ENCODE measurements at places on chromosomes 4 and X. TPM values are rescaled to one million over a fixed set of nuclear protein-coding genes. Genes with fewer than 3 reads are reported as not detected.

- DNase-seq, result no peak
- no peaks in the 10 kb centered on the region for H3K36me3 ChIP-seq
- no peaks in the 10 kb centered on the region for H3K27me3 ChIP-seq
- no peaks in the 10 kb centered on the region for H3K4me1 ChIP-seq
- H3K27ac ChIP-seq, result no peak overlapping the region
Observed at GRCh38 chr4:47553329-47554125, 68.5 kb downstream of the ATP10D start.

- H3K27ac ChIP-seq, result no peak overlapping the region
- H3K27me3 ChIP-seq, result peaks cover 2% of the 10 kb centered on the region
- no peaks in the 10 kb centered on the region for H3K4me1 ChIP-seq
- no peaks in the 10 kb centered on the region for H3K36me3 ChIP-seq
- no peak overlapping the region for H3K4me3 ChIP-seq
- DNase-seq, result no peak
Observed at GRCh38 chrX:133611676-133612075, 196.4 kb upstream of the GPC4 start.

GRCh38 chr4:128006592-128006991 is 41.4 kb downstream of the ABHD18 start:
- H3K4me1 ChIP-seq, result peaks cover under 1% of the 10 kb centered on the region
- no peak overlapping the region for H3K4me3 ChIP-seq
- no peak for DNase-seq
- H3K27ac ChIP-seq, result no peak overlapping the region

- H3K27ac ChIP-seq, result no peak overlapping the region
- no peak for DNase-seq
- no peaks in the 10 kb centered on the region for H3K36me3 ChIP-seq
- no peak overlapping the region for H3K4me3 ChIP-seq
- no peaks in the 10 kb centered on the region for H3K27me3 ChIP-seq
Observed at GRCh38 chr4:66465111-66465510, 794.8 kb upstream of the EPHA5 start.

- DNase-seq, result no peak
- no peak overlapping the region for H3K4me3 ChIP-seq
- no peak overlapping the region for H3K27ac ChIP-seq
- no peaks in the 10 kb centered on the region for H3K36me3 ChIP-seq
- no peaks in the 10 kb centered on the region for H3K27me3 ChIP-seq
Observed at GRCh38 chr4:100288161-100288560, 97.9 kb upstream of the DDIT4L start.

- H3K27me3 ChIP-seq, result no peaks in the 10 kb centered on the region
- H3K4me3 ChIP-seq, result no peak overlapping the region
- DNase-seq, result no peak
- peaks cover 14% of the 10 kb centered on the region for H3K4me1 ChIP-seq
- no peaks in the 10 kb centered on the region for H3K36me3 ChIP-seq
Observed at GRCh38 chrX:39242187-39242586, 440.9 kb downstream of the MID1IP1 start.

- no peaks in the 10 kb centered on the region for H3K27me3 ChIP-seq
- no peaks in the 10 kb centered on the region for H3K36me3 ChIP-seq
Observed at GRCh38 chrX:23890933-23891332, 16.8 kb downstream of the APOO start.

- no peaks in the 10 kb centered on the region for H3K4me1 ChIP-seq
- no peaks in the 10 kb centered on the region for H3K36me3 ChIP-seq
- DNase-seq, result no peak
- peaks cover 10% of the 10 kb centered on the region for H3K27me3 ChIP-seq
- no peak overlapping the region for H3K27ac ChIP-seq
Observed at GRCh38 chr4:159483782-159484741, 381.2 kb downstream of the RAPGEF2 start.

PAGE2 gene
- total RNA-seq, result not detected

TCEANC gene
- 1.9 TPM for total RNA-seq

PTCHD1 gene
- total RNA-seq, result not detected
